Stimulated activated CD4-positive, alpha-beta T cell treated with anti-CD3 and anti-CD28 coated beads, Interleukin-15, amount 100 ng/mL, for 48 hours (primary cell): ENCODE measurements at places on chromosomes 5 and 9.

DNA sequence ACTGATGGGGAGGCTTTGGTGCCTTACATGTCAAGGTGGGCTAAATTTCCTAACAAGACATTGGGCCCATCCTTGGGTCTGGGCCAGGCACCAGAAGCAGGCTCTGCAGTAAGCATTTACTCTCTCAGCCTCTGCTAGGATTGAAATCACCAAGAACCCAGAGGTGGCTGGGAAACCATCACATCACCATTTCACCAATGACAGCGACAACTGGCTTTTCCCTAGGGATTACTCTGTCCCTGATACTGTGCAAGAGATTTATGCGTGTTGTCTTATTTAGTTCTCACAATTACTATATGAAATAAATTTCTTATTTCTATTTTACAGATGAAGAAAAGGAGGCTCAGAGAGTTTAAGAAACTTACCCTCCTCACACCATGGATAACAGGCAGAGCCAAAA is 342.2 kb downstream of the ARHGEF28 start:
- DNase-seq: no peak

DNA sequence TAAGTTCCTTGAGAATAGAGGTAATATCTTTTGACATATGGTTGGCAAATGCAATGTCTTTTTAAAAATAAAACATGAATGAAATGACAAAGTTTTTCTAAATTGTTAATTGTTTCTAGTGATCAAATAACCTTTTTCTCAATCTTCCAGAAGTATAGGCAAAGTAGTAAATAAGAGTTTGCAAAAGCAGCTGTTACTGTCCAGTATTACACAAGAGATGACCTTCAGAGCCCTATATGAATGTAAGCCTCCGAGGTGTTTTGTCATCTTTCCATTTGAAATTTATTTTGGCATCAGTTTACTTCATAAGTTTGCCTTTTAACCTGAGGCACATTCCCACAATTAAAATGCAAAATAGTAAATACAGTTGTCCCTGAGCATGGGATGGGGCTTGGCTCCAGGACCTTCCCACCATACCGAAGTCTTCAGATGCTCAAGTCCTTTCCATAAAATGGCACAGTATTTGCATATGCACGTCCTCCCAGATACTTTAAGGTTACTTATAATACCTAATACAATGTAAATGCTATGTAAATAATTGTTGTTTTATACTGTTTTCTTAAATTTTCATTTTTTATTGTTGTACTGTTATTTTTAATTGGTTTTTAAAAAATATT is 65.6 kb downstream of the MEGF9 start:
- no peak for DNase-seq

DNA sequence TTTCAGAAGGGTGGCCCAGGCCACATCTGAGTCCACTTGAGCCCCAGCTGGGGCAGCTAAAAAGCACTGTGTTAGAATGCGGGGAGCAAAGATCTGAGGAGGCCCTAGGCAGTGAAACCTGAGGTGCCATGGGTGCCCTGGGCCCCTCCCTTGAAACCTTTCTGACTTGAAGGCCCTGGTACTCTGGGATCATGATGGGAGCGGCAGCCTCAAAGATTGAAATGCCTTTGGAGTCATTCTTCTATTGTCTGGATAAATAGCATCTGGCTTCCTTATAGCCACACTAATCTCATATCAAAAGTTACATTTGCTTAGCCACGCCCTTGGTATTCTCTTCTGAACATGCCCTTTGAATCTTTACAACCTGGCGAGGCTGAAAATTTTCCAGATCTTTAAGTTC is 7.7 kb upstream of the SEMA5A start:
- no peak for DNase-seq

DNA sequence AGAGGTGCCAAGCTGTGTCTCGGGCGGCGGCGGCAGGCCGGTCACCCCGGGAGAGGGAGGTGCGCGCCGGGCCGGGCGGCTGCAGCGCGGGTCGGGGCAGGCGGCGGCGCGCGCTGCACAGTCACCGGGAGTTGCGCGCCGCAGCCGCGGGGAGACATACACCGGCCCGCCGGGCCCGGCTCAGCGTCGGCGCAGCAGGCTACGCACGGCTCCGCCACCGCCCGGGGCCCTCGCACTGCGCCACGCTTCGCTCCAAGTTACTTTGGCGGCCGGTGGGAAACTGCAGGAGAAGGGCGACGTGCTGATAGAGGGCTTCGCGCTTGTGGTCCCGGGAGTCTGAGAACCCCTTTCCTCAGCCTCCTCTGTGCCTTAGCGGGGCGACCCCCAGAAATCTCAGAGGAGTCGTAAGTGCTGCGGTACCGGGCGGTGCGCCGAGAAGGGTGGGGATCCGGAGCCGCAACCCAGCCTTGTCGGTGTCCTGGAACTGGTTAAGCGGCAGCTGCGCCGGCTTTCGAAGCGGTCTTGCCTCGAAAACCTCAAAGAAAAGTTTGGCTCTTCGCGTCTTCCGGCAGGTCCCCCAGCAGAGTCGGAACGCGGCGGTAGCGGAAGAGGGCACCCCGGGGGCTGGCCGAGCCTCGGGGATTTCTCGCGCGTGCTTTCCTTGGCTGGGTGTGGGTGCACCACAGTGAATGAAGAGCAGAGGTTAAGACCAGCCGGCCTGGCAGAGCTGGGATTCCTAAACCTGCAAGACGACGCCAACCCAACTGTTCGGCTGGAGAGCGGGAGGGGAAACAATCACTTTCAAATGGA is at the start of gene EFNA5:
EFNA5 (minus strand) TSS at position 6 of the 810 bp plus-strand sequence.
- no peak for DNase-seq

GRCh38 chr5:145189746-145190145 is 645.4 kb downstream of the PRELID2 start:
- no peak for DNase-seq

DNA sequence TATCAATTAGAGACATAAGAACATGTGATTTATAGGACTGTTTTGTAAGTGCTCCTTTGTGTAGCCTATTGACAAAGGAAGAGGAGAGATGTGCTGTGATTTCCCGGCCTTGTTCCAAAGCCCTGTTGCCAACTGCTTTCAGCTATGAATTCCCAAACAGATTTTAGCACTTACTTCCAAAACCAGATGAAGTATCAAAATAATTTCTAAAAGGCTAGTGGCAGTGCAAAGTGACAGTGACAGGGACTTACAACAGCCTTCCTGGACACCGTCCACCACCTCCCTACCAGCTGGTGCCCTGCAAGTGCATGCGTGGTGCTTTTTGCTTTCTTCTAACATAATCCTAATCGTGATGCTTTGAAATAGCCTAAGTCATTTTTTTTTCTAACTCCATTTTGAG is 254.1 kb upstream of the ACTBL2 start:
- DNase-seq: no peak

DNA sequence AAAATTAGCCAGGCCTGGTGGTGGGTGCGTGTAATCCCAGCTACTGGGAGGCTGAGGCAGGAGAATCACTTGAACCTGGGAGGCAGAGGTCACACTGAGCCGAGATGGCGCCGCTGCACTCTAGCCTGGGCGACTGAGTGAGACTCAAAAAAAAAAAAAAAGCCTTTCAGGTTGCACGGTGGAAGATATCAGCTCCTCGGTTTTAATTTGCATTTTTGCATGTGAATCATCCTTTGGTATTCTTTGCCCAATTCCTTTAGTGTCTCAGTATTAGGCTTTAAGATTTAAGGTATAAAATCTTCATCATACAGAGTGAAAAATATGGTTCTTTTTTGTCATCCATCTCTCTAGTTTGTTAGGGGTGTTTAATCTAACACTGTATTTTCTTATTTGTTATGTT is 173.6 kb upstream of the S1PR3 start:
- no peak for DNase-seq

DNA sequence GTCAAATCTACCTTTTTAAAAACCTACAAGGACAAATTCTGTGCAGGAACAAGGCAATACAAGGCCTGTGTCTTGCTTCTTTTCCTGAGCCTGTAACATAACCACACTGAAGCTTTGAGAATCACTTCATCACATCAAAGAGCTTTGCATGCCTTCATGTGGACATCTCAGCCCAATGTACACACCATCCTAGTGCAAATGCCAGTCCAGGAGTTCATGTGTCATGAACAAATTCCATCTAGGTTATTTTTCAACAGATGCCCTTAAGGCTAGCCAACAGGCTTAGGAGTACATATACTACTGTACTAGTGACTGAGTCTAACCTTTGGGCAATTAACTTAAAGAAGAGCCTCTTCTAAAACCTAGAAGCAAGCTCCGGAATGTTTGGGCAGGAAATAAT is 106.4 kb downstream of the CDH10 start:
- DNase-seq: no peak

- no peak for DNase-seq
Measured at GRCh38 chr5:75279321-75279720, 42.6 kb upstream of the ANKRD31 start.

DNA sequence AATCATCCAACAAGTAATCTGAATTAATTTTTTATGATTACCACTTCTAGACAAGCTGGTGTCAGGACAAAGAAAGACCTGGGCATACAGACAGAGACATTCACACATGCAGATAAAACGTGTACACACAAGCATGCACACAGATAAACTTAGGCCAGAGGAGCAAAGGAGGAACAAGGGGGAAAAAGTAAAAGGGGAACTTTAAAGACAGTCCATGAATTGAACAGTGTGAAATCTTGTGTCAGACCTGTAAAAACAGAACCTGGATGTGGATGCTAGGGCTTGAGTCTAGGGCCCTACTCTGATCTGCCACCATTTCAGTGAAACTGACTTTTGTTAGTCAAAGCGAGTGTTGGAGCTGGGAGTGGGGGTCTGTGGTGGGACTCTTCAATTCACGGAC is 11.2 kb upstream of the ZSWIM6 start:
- no peak for DNase-seq

DNA sequence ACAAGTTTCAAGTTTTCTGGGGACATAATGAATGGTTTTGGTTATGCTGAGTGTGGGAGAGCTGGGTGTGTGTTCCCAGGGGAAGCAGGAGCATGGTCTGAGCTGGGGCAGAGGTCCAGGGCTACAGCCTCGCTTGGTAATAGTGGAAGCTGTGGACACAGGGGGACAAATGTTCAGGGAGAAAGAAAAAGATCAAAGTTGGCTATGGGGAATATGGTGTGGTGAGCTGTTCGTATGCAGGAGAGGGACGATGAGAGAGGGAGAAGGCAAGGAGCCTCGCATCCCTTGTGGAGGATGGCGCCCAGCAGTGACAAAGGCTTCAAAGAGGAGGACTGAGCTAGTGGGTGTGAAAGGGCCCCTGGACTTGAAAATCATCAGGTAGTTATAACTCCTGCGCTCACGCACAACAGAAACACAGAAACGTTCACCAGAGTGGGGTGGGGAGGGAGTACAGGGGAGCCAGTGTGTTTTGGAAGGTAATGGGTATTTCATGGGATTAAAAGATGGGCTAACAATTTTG is 77.2 kb downstream of the TENT4A start:
- no peak for DNase-seq

DNA sequence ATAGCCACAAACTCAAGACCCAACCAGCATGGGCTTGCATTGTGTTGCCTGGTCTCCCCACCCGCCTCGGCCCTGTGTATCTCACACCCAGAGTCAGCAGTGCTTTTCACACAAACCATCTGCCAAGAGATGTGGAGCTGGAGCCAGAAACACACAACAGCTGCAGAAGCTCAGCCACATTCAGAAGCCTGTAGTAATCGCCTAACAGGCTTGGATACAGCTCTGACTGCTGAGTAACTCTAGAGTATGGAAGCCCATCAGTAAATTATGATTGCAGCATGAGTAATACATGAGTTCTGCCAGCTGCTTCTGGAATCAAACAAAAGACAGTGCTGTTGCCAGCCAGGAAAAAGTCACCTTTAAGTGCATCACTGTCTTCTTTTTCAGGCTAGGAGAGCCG is 16.0 kb downstream of the TEK start:
- DNase-seq: no peak

DNA sequence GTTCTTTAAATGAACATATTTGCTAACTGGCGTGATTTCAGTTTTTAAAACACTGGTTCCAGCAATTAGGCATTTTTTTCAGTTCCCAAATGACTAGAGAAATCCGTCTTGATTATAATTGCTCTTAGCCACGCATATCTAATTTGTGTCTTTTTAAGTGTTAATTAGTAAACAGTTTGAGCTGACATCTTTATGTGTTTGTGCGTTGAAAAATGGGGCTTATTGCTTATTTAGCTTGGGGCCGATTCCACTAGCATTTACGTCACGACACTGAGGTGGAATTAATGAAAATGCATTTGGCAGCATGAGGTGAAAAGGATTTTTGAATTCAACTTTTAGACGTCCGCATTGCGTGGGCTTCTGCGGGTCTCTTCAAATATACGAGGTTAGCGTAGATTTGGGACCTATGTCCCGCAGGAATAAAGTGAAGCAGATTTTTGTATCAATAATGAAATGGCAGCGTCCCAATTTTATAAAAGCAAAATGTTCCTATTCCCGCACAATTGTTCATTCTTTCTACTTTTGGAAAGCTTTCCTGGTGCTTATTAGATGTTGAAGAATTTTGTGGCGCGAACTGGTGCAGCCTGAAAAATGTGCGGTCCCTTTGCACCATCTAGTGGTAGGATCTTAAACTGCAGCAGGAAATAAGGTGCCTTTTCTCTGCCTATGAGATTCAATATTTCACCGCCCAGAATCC is 122.7 kb upstream of the LMX1B start:
- no peak for DNase-seq

GRCh38 chr9:92968081-92968480 is 20.8 kb downstream of the FGD3 start:
- DNase-seq: no peak

GRCh38 chr5:130884023-130884422 is 281.0 kb downstream of the HINT1 start:
- DNase-seq: no peak

DNA sequence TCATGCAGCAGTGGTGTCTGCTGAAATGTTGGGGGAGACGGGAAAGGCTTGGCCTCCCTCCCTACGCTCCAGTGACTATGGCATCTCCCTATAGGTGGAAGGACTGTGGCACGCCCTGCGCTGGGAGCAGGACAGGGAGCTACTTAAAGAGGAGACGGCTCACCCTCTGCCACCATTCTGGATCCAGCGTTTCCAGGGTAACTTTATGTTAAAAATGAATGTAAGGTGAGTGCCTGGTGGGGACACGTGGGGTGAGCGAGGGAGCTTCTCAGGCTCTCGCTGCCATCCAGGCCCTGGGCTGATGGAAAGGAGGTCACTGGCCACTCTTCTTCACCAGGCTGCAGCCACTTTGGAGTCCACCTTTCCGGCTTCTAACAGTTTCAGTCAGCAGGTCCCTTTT is 15.7 kb downstream of the PAEP start:
- DNase-seq: no peak

- no peak for DNase-seq
Measured at GRCh38 chr5:61626639-61627282, 294.7 kb downstream of the ZSWIM6 start.
